ENCODE measurements at places on chromosomes 7 and 10.

DNA sequence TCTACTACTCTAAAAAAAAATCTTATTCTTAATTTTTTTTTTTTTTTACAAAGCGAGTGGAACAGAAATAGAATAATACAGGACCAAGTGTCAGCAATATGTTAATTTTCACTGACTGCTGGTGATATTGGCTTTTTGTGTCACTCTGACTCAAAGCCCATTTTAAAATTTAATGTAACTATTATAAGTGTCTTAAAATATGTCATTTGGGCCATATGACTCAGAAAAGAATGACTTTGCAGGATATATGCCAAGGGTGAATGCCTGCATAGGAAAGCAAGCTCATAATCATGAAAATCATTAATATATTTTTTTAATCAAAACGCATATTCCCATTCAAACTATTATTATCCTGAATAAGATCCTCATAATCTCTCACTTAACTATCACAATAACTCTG lies 149.2 kb downstream of the GNAT3 start:
- DNase-seq: no peak

DNA sequence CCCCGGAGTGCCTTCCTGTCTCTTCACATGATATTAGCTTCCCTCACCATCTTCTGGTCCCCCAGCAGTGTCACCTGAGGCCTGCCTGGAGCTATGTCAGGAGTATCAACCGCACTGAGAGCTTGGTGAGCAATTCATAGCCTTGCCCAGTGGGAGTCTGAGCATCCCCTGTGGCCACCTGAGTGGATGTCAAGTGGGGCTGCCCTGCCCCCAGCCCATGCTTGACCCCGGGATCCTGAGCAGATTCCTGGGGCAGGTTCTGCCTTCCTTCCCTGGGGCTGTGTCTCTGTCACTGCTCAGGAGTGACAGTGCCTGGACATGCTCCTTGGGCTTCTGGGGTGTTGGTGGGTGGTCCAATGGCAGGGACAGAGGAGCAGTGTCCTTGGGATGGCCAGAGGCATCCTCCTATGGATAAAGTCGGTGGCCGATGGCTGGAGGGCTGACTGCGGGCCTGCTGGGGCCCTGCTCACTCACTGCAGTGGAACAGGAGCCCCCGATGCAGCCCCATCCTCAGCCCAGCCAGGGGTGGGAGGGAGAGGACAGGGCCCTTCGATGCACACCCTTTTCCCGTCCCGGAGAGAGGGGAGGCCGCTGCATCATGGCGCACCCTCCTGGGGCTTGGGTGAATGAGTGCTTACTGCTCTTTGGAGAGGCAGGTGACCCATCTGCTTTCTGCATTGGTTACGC lies 95.7 kb downstream of the BMS1 start:
- no peak for DNase-seq

GRCh38 chr7:74013539-74014272 lies 14.3 kb upstream of the ELN start:
- no peak for DNase-seq

- no peak for DNase-seq
These were observed 124.5 kb upstream of the RET start for GRCh38 chr10:42952349-42952748.

GRCh38 chr7:107147464-107148393 lies 21.1 kb upstream of the HBP1 start:
- no peak for DNase-seq

GRCh38 chr10:9670911-9671310 lies 1346.8 kb upstream of the CELF2 start:
- DNase-seq: no peak

- no peak for DNase-seq
These were observed 240.5 kb upstream of the PRSS58 start for GRCh38 chr7:142498364-142498763.

DNA sequence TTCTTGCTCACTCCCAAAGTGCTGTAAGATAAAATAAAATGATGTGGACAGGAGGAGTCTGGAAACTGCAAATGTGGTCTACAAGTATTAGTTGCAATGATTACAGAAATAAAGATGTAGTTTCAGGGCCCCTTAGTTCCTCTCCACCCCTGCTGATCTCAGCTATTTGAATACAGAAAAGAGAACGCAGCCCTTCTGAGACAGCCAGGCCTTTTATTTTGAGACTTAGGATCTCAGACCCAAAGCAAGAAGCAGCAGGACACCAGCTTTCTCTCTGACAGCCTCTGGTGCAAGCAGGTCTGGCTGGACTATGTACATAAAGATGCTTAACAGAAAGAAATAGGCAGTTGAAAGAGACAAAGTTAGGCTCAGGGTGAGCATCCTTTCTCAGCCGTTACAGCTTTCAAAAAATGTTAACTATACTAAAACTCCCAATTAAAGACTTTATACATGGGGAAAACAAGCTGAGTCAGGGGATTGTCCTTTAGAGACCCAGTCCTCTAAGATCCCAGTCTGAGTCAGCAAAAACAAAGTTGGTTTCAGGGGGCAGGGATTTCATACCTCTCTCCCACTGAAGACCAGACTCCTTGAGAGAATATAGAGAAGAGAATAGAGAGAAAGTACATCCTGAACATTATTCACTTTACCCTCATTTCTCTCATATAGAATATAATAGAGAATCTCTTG lies 220.4 kb downstream of the TMEM178B start:
- DNase-seq: no peak

DNA sequence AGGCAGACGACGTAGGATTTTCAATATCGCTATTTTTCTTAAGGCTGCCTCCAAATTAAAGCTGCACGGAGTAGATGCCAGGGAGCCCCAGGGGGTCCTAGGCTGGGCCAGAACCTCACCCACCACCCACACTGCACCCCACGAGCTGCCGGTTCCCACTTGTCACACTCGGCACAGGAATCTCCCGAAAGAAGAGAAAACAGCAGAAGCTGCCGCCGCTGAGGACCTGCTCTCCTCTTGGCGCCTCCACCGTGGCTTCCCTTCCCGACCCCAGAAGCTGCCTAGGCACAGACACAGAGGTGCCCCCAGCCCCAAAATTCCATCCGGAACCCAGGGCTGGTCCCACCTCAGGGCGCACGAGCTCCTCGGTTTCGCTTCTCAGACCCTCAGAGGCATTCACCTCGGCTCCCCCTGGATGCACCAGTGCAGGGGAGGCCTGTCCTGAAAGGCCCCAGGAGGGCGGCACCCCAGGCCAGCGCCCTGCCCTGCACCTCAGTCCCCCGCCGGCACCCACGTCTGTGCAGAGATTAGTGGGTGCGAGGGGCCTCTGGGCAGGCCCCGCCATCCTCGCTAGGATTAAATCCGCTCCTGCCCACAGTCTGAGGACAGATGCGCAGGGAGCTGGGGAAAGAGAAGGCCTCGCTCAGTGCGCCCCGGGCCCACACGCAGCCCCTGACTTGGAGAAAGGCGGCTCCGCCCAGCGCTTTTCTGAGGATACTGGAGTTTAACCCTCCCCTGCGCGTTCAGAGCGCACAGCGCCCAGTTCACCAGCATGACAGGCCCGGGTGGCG lies 99.2 kb downstream of the PTPRN2 start:
- no peak for DNase-seq

DNA sequence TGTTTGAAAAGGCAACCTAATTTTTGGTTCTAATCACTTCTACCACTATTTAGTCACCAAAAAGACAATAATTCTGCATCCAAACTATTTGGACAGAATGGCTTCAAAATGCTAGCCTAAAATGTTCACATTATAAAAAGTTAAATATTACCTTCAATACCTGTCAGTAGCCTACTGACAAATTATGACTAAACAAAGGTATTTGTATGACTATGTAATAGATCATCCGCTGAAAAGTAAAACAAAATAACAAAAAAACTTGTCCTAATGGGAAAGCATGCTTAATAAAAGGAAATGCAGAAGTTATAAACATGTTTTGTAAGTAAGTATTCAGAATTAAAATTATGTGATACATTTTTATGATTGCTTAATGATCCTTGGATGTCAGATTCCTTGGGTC lies 36.6 kb downstream of the CD36 start:
- DNase-seq: no peak
